ENCODE measurements at places on chromosomes 16 and 17.
A peak's percentile ranks its signal among the peaks of the same experiment; 100 is the strongest.

DNA sequence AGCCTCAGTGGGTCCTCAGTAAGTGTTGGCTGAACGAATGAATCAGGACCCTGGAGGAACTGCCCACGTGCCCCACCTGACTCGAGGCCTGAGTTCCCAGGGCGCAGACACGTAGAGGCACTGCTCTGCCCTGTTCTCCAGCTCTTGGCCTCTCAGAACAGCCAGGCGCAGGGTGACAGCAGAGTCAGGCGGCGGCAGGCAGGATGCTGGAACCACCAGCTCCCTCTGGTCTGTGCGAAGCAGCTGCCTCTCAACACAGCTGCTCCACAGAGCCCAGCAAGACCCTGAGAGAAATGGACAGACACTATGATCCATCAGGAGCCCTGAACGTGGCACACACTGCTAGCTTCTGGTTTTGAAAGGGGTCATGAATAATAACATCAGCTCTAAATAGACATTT is 53.1 kb upstream of the BCO1 start:
- DNase-seq = peak; percentile 18

- no peak for DNase-seq
These were observed 111.9 kb downstream of the GSG1L start for GRCh38 chr16:27951489-27952120.

- DNase-seq = no peak
These were observed 119.1 kb downstream of the FTO start for GRCh38 chr16:53822936-53823529.

GRCh38 chr17:4175921-4176807 is 33.2 kb downstream of the CYB5D2 start:
- no peak for DNase-seq

DNA sequence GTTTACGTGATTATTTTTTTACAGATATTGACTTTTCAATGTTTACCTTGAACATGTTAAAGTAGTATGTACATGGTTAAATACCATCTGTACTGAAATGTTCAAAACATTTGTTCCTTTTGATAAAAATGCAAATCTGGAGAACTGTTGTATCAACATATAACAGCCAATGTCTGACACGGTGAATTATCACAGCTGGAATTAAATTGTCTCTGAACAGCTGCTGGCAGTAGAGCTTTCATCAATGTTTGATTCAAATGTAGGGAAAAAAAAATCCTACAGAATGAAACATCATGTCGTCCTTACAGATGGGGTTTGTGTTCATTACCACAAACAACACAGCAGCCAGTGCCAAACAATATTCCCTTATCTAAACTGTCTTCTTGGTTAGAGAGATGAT is 79.9 kb downstream of the TOX3 start:
- DNase-seq = no peak

DNA sequence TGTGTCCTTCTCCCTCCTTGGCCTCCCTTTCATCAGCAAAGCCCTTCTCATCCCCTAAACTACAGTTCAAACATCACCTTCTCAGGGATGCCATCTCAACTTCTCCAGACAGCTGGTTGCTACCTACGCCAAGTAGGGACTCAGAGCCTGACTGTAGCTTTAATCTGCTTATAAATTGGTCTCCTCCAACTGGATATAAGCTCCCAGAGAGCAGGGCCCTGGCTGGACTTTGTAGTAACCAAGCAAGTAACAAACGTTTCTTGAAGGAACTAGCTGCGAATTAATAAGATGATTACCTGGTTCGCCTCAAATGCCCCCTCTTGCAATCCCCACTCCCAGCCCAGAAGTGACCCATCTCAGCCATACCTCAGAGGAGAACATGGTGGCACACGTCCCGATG is 17.5 kb upstream of the KLHL11 start:
- no peak for DNase-seq

GRCh38 chr17:63370696-63371095 is 75.4 kb downstream of the CYB561 start:
- no peak for DNase-seq

GRCh38 chr16:23741675-23742303 is 13.0 kb upstream of the CHP2 start:
- no peak for DNase-seq

DNA sequence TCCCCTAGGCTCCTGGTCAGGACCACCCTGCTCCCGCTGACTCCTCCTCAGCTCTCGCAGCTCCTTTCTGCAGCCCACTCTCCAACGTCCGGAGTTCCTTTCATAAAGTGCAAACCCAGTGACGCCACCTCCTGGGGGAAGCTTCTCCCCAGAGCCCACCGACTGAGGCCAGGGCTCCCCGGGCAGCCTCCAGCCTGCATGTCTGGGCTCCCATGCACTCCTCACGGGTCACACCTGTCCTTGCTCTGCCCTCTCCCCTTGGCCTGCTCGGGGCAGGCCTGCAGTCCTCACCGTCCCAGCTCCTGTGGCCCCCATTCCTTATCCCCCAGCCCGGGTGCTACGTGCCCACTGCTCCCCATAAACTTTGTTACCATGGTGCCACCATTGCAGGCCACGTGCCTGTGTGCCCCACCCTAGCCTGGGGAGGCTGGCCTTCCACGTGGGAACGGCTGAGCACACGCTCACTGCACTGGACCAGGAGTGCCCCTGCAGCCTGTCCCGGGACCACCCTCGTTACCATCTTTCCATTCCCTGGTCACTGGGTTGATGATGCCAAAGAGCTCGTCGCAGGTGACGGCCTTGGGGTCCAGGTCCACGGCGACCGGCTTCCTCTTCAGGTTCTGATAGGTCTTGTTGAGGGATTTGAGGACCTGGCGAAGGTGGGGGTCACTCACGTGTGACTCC is 84.9 kb downstream of the DNAH17 start:
- DNase-seq = no peak

GRCh38 chr16:56388209-56388608 is 37.1 kb downstream of the AMFR start:
- DNase-seq = no peak

DNA sequence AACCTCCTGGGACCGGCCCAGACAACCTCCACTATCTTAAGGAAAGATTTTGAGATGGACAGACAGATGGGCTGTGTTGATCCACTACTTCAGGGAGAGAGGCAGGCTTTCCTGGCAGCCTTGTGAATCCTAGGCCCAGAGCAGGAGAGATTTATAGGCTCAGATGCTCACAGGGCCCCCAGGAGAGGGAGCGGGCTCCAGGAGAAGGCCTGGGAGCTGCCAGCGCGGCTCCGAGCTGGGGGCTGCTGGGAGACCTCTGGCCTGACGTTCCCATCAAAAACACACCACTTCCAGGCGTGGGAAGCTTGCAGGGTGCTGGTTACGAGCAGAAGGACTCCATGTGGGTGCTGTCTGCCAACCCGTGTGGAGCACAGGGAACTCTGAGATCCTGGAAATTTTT is 53.2 kb downstream of the MYH11 start:
- DNase-seq = no peak

- no peak for DNase-seq
These were observed 13.2 kb downstream of the CTC1 start for GRCh38 chr17:8234361-8235270.

GRCh38 chr16:20673882-20674683 is 23.4 kb downstream of the ACSM1 start:
- DNase-seq = no peak

- no peak for DNase-seq
These were observed 77.8 kb downstream of the USP31 start for GRCh38 chr16:23071196-23072083.

DNA sequence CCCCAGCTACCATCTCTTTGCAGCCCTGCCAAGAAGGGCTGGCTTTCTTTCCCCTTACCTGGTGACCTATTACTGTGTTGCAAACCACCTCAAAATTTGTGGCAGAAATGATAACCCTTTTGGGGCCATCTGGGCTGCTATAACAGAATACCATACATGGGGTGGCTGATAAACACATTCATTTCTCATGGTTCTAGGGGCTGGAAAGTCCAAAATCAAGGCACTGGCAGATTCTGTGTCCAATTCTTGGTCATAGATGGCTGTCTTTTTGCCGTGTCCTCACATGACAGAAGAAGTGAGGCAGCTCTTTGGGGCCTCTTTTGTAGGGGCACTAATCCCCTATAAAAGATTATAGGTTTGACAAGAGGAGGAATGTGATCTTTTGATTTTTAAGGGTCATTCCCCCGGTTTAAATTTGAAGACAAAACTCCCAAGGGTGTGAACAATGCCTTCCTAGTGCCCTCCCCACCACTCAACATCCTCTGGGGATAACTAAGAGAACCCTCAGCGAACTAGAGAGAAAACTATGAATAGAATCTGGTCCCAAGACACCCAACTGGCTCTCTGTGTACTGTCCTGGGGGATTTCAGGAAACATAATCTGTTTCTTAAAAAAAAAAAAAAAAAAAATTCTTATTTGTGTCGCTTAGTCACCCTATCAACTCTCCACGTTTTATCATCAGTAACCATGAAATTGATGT is 1.7 kb upstream of the METTL22 start:
- DNase-seq = no peak

DNA sequence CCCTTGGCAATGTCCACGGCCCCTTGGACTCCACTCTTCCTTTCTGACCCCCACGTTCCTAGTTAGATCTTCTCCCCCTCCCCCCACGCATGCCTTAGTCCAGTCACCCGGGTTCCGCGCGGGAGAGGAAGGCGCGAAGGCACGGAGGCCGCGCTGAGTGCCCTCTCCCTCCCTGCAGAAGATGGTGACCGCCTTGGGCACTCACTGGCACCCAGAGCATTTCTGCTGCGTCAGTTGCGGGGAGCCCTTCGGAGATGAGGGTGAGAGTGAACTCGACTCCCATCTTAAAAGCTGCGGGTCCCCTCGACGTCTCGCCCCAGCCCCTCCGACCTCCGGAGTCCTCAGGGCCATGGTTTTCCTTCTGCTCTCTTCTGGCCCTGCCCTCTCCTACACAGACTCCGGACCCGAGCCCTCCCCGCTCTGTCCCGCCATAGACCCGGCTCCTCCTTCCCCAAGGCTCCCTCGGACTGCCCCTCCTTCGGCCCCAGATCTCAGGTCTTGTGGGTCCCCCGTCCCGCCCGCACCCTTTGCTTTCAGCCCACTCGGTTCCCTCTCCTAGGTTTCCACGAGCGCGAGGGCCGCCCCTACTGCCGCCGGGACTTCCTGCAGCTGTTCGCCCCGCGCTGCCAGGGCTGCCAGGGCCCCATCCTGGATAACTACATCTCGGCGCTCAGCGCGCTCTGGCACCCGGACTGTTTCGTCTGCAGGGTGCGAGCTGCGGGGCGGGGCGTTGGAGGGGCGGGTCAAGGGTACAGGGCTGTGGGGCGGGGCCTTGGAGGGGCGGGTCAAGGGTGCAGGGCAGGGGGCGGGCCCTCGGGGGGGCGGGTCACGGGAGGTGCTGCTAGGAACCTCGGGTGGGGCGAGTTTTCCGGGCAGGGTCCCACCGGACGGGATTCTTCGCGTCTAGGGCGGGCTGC is 4.6 kb downstream of the TGFB1I1 start:
- no peak for DNase-seq

DNA sequence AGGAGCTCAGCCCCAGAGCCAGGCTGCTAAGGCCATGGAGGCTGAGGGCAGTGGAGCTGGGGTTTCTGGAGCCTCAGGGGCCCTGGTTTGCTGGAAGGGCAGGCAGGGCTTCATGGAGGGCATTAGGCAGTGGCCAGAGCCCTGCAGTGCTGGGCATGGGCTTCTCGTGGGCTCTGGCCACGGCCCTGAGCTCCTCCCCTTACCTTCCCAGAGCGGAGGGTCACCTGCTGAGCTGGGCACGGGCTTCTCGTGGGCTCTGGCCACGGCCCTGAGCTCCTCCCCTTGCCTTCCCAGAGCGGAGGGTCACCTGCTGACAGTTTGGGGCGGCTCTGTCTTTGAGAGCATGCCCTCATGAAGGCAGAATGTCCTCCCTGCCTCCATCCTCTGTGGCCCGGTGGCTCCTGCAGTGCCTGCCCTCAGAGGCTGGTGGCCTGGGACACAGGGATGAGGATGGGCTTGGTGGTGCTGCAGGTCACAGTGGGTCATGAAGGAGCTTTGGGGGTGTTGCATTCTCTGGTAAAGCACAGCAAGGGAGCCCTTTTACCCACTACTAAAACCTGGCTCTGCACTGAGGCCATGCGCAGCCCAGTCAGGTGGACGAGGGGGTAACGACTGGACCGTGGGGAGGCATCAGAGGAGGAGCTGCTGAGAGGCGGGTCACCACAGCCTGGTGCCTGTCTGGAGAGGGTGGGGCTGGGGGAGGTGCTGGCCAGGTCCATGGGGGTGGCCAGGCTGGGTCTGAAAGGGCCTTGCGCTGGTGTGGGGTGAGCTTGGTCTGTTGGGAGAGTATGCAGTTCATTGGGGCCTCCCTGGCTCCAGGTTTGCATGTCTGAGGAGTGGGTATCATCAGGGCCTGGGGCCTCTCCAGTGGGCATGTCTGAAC is 2.9 kb upstream of the RNPS1 start:
- DNase-seq = no peak

DNA sequence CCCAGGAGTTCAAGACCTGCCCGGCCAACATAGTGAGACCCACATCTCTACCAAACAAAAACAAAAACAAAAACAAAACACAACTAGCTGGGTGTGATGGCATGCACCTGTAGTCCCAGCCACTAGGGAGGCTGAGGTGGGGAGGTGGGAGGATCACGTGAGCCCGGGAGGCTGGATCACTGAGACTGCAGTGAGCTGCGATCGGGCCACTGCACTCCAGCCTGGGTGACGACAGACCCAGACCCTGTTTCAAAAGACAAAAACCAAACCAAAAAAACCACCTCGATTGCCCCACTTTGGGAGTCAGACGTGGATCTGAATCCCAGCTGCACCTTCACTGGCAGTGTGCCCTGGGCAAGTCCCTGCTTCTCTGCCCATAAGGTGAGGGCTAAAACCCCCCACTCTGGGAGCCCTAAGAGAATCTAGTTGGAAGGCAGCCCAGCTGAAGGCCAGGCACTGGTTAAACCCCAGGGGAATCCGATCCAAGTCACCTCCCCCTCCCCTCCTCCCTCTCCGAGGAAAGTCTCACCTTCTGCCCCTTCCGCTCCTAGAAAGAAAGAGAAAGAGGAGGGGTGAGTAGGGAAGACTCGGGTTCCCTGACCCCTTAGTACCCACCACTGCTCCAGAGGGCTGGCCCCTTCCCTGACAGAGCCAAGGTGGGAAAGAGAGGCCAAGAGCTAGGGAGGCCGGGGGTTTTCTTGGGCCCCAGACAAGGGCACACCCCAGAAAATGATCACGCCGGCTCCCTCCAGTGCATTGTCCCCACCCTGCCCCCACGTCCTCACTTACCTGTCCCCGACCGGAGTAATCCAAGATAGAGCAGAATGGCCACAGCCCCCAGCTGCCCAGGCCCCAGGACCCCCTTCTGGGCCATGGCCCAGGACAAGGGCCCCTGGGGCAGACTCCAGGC is 647 bp downstream of the PRSS8 start:
- no peak for DNase-seq

DNA sequence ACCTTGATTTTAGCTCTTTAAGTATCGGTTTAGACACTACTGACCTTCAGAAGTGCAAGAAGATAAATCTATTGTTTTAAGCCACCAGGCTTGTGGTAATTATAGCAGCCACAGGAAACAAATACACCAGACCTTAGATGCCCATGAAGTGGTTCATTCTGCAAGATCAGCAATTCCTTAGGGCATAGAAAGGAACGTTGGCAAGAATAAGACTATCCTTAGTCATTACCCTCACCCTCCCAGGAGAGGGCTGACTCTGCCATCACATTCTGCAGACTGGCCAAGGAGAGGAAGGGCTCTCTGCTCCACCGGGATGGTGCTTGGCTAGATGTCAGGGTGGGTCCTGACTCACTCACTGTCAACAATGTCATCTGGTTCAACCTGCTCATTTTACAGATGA is 14.1 kb upstream of the NDEL1 start:
- no peak for DNase-seq

- no peak for DNase-seq
These were observed 13.0 kb downstream of the CCDC182 start for GRCh38 chr17:57732062-57732461.

Measured in amygdala (tissue), 56 donors.